ENCODE measurements at places on chromosomes 16 and 17. TPM values are rescaled to one million over a fixed set of nuclear protein-coding genes. Genes with fewer than 3 reads are reported as not detected.

SLFN11 gene
- 0.27 TPM for polyA plus RNA-seq

ITGAX gene
- 0.28 TPM for polyA plus RNA-seq

SLC9A5 gene
- polyA plus RNA-seq: 1.1 TPM

DPEP1 gene
- not detected for polyA plus RNA-seq

VMO1 gene
- not detected for polyA plus RNA-seq

KRT33A gene
- polyA plus RNA-seq: not detected

SLC13A2 gene
- polyA plus RNA-seq: not detected

GDPD3 gene
- not detected for polyA plus RNA-seq

PLA2G10 gene
- 0.73 TPM for polyA plus RNA-seq

GPR139 gene
- polyA plus RNA-seq: not detected
